GM06990 (cell line): ENCODE measurements at places on chromosomes 7 and 10.

DNA sequence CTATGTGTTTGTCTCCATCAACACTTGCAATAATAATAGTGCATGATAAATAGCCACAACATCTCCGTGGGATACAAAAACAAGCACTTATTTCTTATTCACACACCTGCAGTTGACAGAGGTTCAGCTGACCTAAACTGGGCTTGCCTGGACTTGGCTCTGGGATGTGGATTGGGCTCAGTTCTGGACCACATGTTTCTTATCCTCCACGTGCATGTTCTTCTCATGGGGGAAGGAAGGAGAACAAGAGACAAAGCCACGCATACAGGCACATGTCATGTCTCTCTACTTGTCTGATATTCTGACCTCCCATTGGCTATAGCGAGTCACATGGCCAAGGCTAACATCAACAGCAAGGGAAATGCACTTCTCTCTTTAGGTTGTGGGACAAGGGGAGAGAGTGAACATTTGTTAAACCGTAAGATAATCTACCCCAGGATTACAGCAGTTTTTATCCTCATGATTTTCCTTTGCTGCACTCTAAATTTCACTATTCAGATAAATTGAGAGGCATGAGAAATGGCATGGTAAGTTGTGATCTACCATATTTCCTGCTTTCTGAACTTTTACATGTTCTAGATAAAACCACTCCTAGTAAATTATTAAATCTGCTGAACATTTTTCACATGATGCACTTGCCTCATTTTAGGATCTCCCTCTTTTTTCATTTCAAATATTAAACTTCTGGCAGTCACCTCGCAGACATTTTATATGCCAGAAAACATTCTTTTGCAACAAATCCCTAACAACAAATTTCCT is 33.7 kb downstream of the CFAP58 start:
- no peak for DNase-seq

DNA sequence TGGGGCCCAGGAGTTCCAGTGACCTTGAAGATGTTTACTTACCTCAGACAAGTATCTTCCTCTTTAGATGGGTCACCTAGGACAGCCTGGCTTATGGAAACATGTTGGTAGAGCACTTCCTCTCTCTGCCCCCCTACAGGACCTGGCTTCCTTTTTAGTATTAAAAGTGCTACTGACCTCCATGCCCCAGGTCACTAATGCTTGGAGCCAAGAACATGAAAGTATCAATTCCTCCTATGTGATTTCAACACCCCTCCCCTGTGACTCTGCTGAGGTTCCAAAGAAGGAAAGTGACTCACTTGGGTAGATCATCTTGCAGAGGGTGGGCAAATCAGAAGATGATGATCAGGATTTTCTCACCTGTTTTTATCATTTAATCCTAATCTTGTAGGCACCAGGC is 125.3 kb upstream of the CCDC6 start:
- DNase-seq = peak; percentile 29

DNA sequence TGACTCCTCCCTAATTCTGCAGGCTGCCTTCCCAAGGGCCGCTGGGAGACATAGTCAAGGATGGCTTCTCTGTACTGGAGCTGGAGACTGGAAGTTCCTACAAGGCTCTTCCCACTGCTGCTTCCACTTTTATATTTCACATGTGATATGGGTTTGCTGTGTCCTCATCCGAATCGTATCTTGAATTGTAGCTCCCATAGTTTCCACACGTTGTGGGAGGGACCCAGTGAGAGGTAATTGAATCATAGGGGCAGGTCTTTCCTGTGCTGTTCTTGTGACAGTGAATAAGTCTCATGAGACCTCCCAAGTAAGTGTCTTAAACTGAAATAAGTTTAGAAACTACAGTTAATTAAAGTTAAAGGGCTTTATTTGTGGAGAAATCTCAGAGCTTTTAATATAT is 47.0 kb upstream of the BICC1 start:
- no peak for DNase-seq

- DNase-seq = no peak
Measured at GRCh38 chr10:29946614-29946952, 112.8 kb downstream of the JCAD start.

DNA sequence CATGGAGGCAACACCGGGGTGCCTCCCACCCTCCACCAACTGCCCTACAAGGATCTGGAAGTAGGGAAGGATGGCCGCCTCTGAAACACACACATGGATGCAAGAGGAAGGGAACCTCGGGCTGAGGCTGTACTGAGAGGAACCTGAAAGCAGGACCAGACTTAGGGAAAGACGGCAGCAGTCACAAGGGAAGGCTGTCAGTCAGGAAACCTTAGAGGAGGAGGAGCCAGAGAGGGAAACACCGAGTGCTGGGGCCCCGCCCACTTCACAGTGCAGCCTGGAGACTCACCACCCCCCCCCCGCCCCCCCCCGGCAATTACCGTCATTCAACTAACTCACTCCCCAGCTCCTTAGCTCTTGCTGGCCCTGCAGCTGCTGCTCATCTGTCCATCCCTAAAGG is 2.5 kb downstream of the CYREN start:
- DNase-seq = no peak

DNA sequence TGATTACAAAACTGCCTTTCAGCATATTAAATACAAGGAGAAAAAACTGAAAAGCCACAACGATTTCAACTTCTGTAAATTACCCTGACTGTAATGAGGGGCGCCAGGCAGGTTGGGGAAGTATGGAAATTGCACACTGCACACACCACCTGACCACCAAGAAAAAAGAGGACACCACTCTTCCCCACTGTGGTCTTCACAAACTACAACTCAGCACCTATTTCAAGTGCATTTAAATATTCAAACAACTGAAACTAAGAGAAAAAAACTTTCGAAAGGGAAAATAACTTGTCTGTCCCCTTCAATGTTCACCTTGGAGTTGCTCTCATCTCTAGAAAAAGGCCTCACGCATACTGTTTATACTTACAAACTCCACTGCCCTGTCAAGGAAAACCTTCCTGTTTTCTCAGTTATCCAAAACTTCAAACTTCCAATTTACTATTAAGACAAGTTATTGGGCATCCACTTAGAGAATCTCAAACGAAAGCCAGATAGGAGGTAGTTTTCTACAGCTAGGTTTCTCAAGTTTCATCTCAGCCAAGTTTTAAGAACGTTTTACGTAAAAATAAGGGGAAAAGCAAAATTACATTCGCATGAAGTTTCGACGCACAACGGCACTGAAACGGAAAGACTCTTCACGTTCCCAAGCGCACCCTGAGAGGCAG is 1.4 kb downstream of the LARP4B start:
- no peak for DNase-seq

- no peak for DNase-seq
Measured at GRCh38 chr7:104176332-104176731, 31.5 kb downstream of the ORC5 start.

GRCh38 chr7:26813432-26813831 is 51.0 kb downstream of the SKAP2 start:
- DNase-seq = no peak

DNA sequence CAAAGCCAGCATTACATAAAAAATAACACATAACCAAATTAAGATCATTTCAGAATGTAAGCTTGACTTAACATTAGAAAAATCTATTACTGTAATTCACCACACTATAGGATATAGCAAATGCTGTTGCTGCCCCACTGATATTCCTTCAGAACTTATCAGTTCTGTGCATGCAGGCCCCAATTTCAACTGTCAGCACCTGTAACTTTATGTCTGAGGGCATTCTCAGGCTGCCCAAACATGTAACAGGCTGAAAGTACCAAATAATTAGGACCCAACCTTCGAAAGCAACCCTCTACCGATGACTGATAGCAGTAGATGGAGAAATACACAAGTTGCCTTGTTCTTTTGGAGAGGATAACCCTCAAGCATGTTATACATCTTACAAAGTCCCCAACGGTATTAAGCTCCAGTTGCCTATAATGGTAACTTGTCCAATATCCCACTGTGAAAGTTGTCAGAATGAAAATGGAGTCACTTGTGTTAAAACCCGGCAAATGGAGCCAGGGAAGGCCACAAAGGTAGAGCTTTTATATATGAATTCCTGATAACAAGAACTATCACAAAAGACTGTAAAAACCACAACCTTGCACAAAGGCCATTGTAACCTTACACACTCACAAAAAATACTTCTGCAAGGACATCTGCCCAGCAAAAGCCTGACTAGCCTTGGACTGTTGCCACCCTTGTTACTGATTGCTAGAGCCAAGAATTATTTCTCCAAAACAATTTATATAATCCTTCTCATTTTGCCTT is 66.9 kb upstream of the ZNF746 start:
- DNase-seq = no peak

- no peak for DNase-seq
Measured at GRCh38 chr7:477626-478220, 41.9 kb downstream of the PDGFA start.

DNA sequence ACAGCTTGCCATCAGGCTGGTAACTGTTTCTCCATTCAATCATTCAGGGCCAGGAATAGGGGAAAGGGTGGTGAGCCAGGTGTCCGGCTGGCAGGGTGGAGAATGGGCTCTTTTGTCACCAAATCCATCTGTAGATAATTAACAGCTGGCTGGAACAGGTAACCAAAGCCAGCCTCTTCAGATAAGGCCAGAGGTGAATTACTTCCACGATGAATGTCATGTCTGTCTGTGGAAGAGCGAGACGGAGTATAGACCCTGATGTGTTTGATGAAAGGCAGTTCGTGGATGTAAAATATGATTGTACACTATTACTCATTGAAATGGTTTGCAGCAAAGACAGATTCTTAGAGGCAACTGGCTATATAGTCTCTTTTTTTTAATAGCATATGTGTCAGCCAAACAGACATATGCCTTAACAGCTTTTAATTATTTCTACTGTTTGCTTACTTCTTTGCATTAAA is 149.8 kb downstream of the KLF6 start:
- no peak for DNase-seq

DNA sequence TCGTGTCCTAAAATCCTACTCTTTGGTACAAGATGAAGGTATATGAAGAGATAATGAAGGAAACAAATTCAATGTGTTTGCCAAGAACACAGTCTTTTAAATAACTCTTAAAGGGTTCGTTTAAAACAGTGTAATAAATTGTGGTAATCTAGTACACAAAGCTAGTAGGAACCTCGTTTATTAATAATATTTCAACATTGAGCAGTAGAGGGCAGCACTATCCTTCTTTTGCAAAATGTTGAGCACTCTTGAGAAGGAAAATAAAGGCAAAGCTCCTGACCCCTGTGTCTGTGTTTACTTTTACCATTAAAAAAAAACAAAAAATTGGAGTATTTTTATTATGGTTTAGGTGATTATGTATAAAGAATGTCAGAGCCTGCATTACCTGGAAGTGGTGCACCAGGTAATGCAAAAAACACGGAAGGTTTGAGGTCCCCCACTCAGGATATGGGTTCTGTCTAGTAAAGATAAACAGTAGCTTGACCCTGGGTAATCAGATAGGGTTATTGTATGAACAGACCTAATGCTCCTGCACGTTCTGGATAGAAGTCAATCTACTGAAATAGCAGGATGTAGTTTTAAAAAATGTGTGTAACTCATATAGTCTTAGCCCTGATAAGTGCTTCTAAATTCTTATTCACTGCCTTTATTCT is 5.7 kb upstream of the GOT1 start:
- DNase-seq = peak; percentile 13

DNA sequence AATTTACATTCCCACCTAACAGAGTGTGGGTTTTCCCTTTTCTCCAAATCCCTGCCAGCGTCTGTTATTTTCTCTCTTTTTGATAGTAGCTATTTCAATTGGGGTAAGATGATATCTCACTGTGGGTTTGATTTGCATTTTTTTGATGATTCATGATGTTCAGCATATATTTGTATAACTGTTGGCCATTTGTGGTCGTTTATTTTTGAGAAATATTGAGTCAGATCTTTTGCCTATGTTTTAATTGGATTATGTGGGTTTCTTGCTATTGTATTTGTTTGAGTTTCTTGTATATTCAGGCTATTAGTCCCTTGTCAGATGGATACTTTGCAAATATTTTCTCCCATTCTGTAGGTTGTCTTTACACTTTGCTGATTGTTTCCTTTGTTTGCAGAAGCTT is 193.8 kb downstream of the ABCA13 start:
- no peak for DNase-seq

DNA sequence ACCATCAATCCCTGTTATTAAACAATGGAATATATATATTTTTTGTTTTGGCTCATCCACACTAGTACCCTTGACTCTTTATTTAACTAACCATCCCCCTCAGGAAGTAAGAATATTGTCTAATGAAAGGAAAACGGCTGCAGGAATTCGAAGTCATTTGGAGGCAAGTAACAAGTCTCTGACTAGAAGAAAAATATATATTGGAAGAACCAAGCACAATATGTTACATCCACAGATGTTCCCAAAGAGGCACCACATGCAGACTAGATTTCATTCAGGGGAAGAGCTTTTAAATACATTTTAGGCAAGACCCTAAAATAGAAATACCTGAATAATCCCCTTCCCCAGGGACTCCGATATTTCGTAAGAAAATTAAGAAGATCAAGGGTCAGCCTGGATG is 104.5 kb downstream of the GRM3 start:
- no peak for DNase-seq

DNA sequence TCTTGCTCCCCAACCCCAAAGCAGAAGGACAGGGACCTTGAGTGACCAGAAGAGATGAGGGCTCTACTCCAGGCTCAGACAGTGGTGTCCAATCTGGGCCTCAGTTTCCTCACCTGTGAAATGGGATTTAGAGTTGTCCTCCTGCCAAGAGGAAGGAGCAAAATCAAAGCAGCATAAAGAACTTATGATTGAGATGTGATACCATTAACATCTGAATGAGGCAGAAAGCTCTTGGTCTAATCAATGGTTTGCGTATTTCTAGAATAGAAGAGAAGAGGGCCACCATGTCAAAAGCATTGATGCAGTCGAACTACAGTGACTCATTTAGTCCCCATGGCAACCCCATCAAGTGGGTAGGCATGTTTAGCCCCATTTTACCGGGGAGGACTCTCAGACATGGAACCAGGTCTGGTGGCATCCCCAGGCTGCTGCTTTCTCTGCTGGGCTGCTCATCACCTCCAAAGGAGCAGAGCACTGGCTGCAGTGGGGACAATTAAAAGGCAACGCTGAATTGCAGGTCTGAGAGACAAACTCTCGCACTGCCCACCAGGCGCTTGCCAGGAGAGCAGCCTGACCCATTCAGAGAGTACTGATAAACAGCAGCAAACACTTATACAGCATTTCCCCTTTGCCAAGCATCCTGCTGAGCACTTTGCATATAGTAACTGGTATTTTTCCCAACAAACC is 175.9 kb downstream of the NEURL1 start:
- no peak for DNase-seq

DNA sequence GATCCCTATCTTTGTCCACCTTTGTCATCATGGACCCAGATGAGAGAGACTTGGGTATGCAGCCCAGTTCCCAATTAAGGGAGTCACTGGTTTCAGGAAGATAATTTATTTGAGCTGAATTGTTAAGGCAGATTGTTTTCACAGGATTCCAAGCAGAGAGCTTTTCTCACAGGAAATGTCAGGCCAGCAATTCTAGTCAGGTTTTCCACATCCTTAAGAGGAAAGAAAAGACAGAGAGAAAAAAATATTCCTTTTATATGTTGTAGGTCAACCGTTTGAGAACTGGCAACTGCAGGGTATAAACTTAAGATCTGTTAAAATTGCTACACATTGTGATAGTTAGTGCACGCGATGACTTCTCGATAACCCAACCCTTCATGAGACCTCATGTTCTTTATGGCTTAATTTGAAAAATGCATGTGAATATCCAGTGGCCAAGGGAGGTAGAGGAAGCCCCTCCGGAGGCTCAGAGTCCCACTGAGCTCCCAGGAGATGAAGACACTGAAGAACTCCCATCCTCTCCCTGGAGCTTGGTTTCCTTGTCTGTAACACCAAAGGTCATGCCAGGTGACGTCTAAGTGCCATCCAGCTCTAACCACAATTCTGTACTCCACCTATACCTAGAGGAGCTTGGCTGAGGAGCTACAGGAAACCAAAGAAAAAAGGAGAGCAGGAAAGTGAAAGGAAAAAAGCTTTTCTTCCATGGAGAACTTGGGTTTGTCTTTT is 45.6 kb downstream of the MINDY4 start:
- DNase-seq = no peak
